ENCODE measurements at places on chromosomes 6 and 20. TPM values are rescaled to one million over a fixed set of nuclear protein-coding genes. Genes with fewer than 3 reads are reported as not detected.

- DNase-seq: no peak
Observed at GRCh38 chr6:117272032-117272866, 6.9 kb downstream of the VGLL2 start.

NFYA gene
- 23.9 TPM for total RNA-seq

DNA sequence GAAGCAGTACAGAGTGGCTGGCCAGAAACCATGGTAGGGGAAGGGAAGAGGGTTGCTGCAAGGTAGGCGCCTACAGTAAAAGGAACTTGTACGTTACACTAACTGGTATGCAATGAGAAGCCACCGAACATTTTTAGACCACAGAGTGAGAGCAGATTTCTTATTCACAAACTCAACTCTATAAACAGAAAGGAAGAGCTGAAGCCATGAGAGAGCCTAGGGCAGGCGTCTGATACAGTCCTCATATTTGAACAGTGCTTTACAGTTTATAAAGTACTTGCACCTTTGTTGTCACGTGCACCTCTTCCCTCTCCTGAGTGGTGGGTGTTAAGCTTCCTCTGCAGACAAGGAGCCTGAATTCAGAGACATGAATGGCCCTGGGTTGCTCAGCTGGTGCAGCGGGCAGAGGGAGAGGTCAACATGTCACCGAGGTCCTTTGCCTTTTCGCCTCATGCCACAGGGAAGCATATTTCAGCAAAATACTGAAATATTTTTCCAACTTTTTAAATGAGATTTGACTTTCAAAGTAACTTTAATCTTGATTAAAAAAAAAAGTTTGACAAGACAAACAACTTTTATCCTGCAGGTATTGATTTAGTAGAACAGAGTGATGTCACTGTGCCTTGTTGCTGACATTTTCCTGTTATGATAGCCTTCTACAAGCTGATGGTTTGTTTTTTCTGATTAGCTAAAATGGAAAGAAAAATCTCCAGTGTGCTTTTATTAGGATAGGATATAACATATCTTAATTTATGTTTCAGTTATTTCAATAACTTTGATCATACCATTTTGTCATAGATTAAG is 23.8 kb downstream of the UST start:
- DNase-seq: no peak

- DNase-seq: no peak
Observed at GRCh38 chr6:77470983-77471382, 7.7 kb upstream of the HTR1B start.

GRCh38 chr20:37574199-37574890 is 46.7 kb upstream of the BLCAP start:
- DNase-seq: no peak

- no peak for DNase-seq
Observed at GRCh38 chr6:114556846-114557488, 214.1 kb upstream of the HS3ST5 start.

DNA sequence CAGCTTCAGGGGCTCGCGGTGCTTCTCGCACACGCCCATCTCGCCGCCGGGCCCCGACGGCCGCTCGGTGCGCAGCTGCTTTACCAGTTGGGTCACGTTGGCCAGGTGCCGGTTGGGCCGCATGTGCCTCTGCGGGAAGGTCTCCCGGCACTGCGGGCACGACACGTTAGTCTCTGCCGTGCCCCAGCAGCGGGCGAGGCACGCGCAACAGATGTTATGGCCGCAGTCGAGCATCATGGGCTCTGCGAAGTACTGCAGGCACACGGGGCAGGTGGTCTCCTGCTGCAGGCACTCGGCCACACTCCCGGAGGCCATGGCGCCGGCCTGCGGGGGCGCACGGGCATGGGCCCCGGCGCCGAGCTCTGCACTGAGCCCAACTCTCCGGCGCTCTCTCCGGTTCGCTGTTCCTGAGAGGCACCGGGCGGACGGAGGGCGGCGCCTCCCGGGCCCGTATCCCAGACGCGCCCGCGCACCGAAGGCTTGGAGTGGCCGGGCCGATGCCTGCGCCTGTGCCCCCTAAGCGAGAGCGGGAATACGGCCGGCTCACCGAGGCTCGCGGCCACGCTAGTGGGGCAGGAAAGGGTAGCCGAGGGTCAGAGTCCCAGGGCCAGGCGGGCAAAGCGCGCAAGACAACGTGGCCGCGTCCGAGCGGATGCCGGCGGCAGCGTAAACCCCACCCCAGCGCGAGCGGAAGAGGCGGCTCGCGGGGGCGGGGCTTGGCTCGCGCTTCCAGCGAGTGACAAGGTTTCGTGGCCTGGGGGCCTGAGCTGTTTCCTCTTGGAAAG is at the start of gene TRIM27:
TSS of gene TRIM27 (minus strand) at position 668 of the 785 bp plus-strand sequence. CDS start at position 315, 353 bp downstream.
- DNase-seq: peak; percentile 96

DNA sequence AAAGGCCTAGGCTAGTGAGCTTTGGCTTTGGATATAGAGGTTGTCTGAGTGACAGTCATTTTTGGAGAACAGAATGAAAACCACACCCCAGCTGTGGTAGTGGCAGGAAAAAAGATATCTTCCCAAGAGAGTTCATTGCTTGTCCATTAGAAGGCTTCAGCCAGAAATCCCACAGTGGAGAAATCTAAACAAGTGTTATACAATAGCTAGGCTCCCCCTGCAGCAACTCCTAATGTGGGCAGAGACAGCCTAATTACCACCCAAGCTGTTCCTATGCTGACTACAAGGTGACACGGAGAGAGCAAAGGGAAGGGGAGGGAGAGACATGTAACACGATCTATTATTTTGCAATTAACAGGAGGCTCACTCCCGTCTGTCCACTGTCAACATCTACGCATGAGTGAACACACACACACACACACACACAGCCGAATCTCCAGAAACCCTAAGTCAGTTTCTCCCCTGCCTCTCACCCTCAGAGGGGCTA is 147.5 kb upstream of the TCF21 start:
- DNase-seq: no peak

OTOR gene
- not detected for total RNA-seq

- no peak for DNase-seq
Observed at GRCh38 chr6:3518356-3519190, 61.7 kb upstream of the SLC22A23 start.

GRCh38 chr6:106746652-106747051 is 117.3 kb downstream of the QRSL1 start:
- DNase-seq: no peak

GRCh38 chr6:12008366-12009179 is 3.5 kb upstream of the HIVEP1 start:
- peak; percentile 95 for DNase-seq

ANKRD66 gene
- not detected for total RNA-seq

HCK gene
- total RNA-seq: 49.0 TPM

- peak; percentile 54 for DNase-seq
Observed at GRCh38 chr20:32450484-32451061, 92.4 kb downstream of the ASXL1 start.

All from upper lobe of right lung (tissue), 1 donor.